Nephron progenitor cell (in vitro differentiated cells): ENCODE measurements at places on chromosomes 2 and 18.

GRCh38 chr18:58045242-58046092 is 1.4 kb downstream of the NEDD4L start:
- peaks cover 15% of the 10 kb centered on the region for H3K27me3 ChIP-seq
- peak overlapping the region; percentile 98 for H3K4me3 ChIP-seq
- DNase-seq, result peak; percentile 64
- no peaks in the 10 kb centered on the region for H3K36me3 ChIP-seq
- peaks cover 48% of the 10 kb centered on the region for H3K4me1 ChIP-seq

- peaks cover 5% of the 10 kb centered on the region for H3K27me3 ChIP-seq
- H3K4me3 ChIP-seq, result no peak overlapping the region
- DNase-seq, result no peak
- H3K4me1 ChIP-seq, result no peaks in the 10 kb centered on the region
- H3K36me3 ChIP-seq, result peaks cover 34% of the 10 kb centered on the region
- H3K27ac ChIP-seq, result no peak overlapping the region
These were observed 55.4 kb downstream of the REL start for GRCh38 chr2:60936757-60937156.

DNA sequence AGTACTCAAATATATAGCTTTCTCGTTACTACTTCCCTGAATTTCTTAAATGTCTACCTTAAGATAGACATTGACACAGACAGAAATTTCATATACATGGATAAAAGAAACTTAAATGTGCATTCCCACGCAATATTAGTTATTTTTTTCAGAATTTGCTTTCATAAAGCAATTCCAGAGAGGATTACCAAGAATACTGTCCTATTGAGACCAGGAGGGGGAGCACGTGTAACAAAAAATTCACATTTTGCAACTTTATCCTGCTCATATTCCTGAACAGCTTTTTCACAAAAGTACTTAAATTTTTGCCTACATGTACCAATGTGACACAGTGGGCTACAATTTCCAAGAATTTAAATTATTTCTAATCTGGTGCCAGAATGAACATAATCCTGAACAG is 30.7 kb upstream of the ERCC3 start:
- no peak overlapping the region for H3K27ac ChIP-seq
- no peak overlapping the region for H3K4me3 ChIP-seq
- H3K36me3 ChIP-seq, result peaks cover 50% of the 10 kb centered on the region
- DNase-seq, result no peak

GRCh38 chr2:85539361-85540132 is 579 bp downstream of the MAT2A start:
- H3K36me3 ChIP-seq, result peaks cover 47% of the 10 kb centered on the region
- H3K27ac ChIP-seq, result peak overlapping the region; percentile 98
- H3K27me3 ChIP-seq, result no peaks in the 10 kb centered on the region
- H3K4me3 ChIP-seq, result peak overlapping the region; percentile 99
- H3K4me1 ChIP-seq, result peaks cover 71% of the 10 kb centered on the region
- no peak for DNase-seq

DNA sequence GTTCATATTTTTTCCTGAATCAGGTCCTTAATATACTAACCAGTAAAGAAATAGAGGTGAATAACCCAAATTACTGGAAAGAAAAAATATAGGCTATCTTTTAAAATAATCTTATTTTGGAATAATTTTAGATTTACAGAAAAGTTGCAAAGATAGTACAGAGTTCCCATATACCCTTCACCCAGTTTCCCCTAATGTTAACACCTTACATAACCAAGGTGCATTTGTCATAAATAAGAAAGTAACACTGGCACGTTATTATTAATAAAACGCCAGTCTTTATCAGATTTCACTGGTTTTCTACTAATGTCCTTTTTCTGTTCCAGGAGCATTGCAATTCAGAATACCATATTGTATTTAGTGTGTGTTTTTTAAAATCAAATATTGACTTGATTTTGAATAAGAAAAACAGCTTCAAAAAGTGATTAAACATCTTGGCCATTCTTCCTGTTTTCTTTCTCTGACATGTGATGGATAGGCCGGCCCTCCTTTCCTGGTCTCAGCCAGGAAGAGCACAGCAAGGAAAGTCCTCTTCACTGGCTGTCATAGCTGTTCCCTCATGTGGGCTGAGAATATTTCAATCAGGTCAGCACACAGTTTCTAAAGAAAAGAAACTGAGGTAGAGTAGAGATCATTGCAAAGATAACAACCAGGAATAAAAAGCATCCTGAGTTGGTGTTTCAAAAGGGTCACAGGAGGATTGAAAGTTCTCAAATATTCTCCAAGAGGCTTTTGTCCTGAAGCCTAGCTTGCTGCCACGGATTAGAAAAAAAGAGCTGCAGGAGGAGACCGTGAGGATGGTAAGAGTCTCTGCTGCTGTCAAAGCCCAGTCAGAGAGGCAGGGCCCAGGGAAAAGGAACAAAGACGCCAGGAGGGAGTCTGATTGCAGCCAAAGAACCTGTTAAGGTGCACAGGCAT is 79.3 kb upstream of the ARL5A start:
- H3K36me3 ChIP-seq, result peaks cover 5% of the 10 kb centered on the region
- peak overlapping the region; percentile 95 for H3K27ac ChIP-seq
- no peaks in the 10 kb centered on the region for H3K27me3 ChIP-seq
- no peak overlapping the region for H3K4me3 ChIP-seq

DNA sequence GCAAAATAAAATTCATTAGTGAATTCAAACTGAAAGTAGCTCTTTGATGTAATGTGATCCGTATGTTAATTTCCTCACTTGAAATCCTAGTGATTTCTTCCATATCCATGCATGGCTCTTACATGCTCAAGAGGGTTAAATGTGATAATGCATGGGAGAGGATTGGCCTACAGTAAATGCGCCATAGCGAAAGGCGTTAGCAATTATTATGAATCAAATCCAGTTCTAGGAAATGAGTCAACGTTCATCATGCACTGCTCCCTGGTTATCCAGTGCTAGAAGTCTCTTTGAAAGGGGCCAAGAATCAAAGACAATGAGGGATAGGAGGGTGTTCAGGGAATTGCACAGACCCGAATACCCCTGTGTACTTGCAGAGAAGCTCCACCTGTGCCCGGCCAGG is 101.4 kb upstream of the RASGRP3 start:
- no peaks in the 10 kb centered on the region for H3K27me3 ChIP-seq
- DNase-seq, result no peak
- no peak overlapping the region for H3K4me3 ChIP-seq
- H3K36me3 ChIP-seq, result peaks cover 21% of the 10 kb centered on the region
- no peak overlapping the region for H3K27ac ChIP-seq

DNA sequence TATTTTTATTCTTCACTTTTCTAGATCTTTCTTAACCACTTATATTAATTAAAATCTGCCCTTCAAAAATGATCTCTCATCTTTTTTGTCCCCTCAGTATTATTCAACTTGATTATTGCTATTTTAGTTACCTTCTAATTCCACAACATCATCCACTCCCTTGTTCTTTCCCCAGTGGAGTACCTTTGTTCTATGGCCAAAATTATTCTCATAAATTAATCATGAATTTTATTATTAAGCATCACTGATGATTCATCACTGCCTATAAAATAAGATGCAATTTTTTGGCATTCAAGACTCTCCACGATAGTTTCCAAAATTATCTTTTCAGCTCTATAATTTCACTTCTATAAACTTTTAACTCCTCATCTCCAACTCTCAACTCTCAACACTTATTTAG is 505.7 kb downstream of the SPAG16 start:
- no peak overlapping the region for H3K27ac ChIP-seq
- H3K4me1 ChIP-seq, result no peaks in the 10 kb centered on the region
- H3K4me3 ChIP-seq, result no peak overlapping the region
- no peaks in the 10 kb centered on the region for H3K36me3 ChIP-seq

DNA sequence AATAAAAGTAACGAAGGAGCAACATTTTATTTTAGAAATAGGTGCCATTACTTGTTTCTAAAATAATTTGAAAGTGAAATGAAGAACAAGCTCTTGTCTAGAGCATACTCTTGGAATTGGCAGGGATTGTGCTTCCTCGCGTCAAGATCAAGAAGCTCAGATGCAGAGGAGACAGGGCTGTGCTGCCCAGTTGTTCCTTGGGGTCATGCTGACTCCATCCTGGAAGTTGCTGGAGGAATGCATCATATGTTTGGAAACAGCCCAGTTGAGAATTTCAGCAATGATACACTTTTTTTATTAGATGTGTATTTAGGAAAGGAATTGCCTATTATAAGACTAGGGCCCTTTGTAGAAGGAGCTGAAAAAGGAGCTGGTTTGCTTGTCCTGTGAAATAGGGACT is 17.2 kb downstream of the LTBP1 start:
- H3K4me3 ChIP-seq, result no peak overlapping the region
- H3K27ac ChIP-seq, result no peak overlapping the region
- no peaks in the 10 kb centered on the region for H3K4me1 ChIP-seq
- peaks cover 17% of the 10 kb centered on the region for H3K36me3 ChIP-seq

GRCh38 chr2:96699621-96700020 is 40.2 kb downstream of the LMAN2L start:
- H3K27ac ChIP-seq, result no peak overlapping the region
- peaks cover 18% of the 10 kb centered on the region for H3K4me1 ChIP-seq
- H3K4me3 ChIP-seq, result no peak overlapping the region
- H3K36me3 ChIP-seq, result peaks cover 20% of the 10 kb centered on the region
- no peak for DNase-seq

- no peaks in the 10 kb centered on the region for H3K36me3 ChIP-seq
- DNase-seq, result no peak
- no peak overlapping the region for H3K27ac ChIP-seq
- H3K4me1 ChIP-seq, result no peaks in the 10 kb centered on the region
These were observed 26.4 kb upstream of the ATP5MC3 start for GRCh38 chr2:175207741-175208438.

GRCh38 chr2:29155578-29155977 is 40.4 kb downstream of the CLIP4 start:
- H3K4me3 ChIP-seq, result peak overlapping the region; percentile 61
- no peak overlapping the region for H3K27ac ChIP-seq
- DNase-seq, result no peak
- H3K27me3 ChIP-seq, result peaks cover 4% of the 10 kb centered on the region
- peaks cover 14% of the 10 kb centered on the region for H3K36me3 ChIP-seq

GRCh38 chr2:190978389-190979053 is 35.5 kb downstream of the STAT1 start:
- peak overlapping the region; percentile 13 for H3K27ac ChIP-seq
- no peaks in the 10 kb centered on the region for H3K27me3 ChIP-seq
- no peak for DNase-seq
- H3K36me3 ChIP-seq, result peaks cover 84% of the 10 kb centered on the region
- peaks cover 54% of the 10 kb centered on the region for H3K4me1 ChIP-seq
- H3K4me3 ChIP-seq, result no peak overlapping the region

GRCh38 chr18:11667578-11667977 is 21.5 kb upstream of the GNAL start:
- no peak overlapping the region for H3K4me3 ChIP-seq
- no peak for DNase-seq
- H3K4me1 ChIP-seq, result no peaks in the 10 kb centered on the region

DNA sequence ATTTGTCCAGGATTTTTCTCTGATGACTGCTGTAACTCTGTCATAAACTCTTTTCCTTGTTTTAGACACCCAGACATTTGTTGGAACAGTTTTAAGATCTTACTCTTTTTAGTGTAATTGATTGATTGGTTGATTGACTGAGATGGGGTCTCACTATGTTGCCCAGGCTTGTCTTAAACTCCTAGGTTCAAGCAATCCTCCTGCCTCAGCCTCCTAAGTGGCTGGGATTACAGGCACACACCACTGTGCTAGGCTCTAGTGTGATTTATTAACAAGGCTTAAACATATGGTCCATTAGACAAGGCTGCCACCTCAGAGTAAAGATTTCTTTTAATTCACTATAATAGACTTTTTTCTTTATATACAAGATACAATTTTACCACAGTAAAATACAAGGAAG is 2.0 kb downstream of the PAIP2B start:
- peaks cover 32% of the 10 kb centered on the region for H3K27me3 ChIP-seq
- peak overlapping the region; percentile 92 for H3K4me3 ChIP-seq
- H3K36me3 ChIP-seq, result no peaks in the 10 kb centered on the region

DNA sequence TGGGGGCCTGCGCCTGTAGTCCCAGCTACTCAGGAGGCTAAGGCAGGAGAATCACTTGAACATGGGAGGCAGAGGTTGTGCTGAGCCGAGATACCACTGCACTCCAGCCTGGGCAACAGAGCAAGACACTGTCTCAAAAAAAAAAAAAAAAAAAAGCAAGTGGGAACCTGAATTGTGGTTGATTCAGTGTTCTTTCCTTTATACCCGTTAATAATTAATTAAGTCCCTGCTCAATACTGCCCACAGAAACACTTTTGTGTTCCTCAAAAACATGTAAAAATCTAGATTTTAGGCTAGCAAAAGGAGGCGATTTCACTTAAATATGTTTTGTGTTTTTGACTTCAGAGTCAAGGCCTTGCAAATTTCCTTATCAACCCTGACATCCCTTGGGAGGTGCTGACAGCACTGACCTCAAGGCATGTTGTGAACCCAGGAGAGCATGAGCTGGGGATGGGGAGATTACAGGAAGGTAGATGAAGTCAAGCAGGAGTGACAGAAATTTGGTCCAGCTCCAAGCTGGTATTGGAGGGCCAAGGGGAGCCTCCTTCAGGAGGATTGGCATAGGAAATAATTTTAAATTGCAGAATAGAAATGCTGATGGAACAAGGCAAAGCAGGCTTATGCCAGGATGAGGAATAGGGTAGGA is 89.0 kb upstream of the PNPT1 start:
- no peaks in the 10 kb centered on the region for H3K36me3 ChIP-seq
- DNase-seq, result no peak
- H3K4me1 ChIP-seq, result no peaks in the 10 kb centered on the region
- peaks cover 4% of the 10 kb centered on the region for H3K27me3 ChIP-seq
- no peak overlapping the region for H3K4me3 ChIP-seq

GRCh38 chr2:192735447-192735846 is 540.7 kb upstream of the TMEFF2 start:
- DNase-seq, result no peak
- H3K36me3 ChIP-seq, result no peaks in the 10 kb centered on the region
- no peaks in the 10 kb centered on the region for H3K4me1 ChIP-seq
- H3K4me3 ChIP-seq, result no peak overlapping the region
- H3K27me3 ChIP-seq, result peaks cover 3% of the 10 kb centered on the region
- no peak overlapping the region for H3K27ac ChIP-seq

- DNase-seq, result no peak
- H3K4me3 ChIP-seq, result no peak overlapping the region
- peaks cover 76% of the 10 kb centered on the region for H3K4me1 ChIP-seq
- no peaks in the 10 kb centered on the region for H3K27me3 ChIP-seq
- no peak overlapping the region for H3K27ac ChIP-seq
- H3K36me3 ChIP-seq, result no peaks in the 10 kb centered on the region
These were observed 76.1 kb upstream of the ETAA1 start for GRCh38 chr2:67320861-67321587.

DNA sequence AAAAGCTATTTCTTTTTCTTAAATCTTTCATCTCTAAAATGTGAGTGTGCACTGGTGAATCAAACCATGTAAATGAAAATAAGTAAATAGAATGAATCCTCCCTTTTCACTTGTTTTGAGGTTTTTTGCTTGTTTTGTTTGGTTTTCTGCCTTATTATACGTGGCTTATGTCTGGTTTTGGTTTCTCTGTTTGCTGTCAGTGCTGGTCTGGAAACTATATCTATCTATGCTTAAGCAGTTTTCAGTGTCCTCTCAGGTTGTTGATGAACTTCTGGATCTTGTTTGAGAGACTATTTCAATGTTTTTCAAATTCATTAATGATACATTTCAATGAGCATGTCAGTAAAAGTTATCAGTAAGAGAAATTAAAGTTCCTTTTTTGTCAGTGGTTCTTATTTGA is 48.1 kb upstream of the TNFRSF11A start:
- H3K27ac ChIP-seq, result no peak overlapping the region
- DNase-seq, result no peak
- no peak overlapping the region for H3K4me3 ChIP-seq
- H3K27me3 ChIP-seq, result no peaks in the 10 kb centered on the region
